ENCODE measurements at places on chromosomes 3 and 15.

- no peak for DNase-seq
These were observed 309.9 kb downstream of the CLSTN2 start for GRCh38 chr3:140244893-140245292.

GRCh38 chr15:38257676-38258075 is 5.0 kb downstream of the SPRED1 start:
- no peak for DNase-seq

GRCh38 chr15:77769700-77770099 is 137.0 kb upstream of the LINGO1 start:
- DNase-seq = no peak

DNA sequence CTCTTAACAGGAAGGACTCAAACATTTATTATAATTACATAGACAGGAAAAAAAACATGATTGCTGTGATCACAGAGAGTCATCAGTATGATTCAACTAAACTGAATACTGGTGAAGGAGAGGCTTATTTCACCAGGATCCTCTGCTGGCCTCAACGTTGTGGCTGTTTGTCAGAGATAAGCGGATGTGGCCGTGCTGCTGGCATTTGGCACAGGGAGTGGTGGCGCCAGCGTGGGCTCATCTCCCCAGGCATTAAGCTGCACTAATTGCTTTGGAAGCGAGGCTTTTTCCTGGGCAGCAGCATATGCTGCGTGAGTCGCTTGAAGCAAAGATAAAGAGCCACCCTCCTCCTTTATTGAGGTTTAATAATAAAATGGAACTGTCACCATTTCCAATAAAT is 306.7 kb downstream of the LRTM1 start:
- no peak for DNase-seq

DNA sequence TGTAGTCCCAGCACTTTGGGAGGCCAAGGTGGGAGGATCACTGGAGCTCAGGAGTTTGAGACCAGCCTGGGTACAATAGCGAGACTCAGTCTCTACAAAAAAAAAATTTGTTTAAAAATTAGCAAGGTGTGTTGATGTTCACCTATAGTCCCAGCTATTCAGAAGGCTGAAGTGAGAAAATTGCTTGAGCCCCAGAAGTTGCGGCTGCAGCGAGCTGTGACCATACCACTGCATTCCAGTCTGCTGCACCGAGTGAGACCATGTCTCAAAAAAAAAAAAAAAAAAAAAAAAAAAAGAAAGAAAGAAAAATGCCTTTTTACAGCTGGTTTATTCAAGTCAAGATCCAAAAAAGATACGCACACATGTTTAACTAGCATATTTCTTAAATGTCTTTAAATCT is 17.0 kb upstream of the MUC20 start:
- DNase-seq = no peak

DNA sequence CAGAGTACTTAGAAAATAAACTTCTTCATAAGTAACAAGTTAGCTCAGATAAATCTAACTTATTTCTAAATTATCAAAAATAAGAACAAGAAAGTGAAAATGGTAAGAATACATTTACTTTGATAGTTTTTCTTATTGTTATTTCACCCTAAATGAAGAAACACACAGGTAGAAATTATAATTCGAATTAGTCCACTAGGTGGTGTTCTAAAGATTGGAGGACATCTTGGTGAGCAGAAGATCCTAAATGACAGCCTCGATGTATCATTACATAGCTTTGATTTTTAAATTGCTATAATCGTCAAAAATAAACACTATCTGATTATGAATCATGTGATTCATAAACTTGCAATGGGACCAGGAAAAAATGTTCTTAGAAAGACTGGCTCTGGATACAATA is 280.8 kb upstream of the UBE2E2 start:
- DNase-seq = peak; percentile 18

DNA sequence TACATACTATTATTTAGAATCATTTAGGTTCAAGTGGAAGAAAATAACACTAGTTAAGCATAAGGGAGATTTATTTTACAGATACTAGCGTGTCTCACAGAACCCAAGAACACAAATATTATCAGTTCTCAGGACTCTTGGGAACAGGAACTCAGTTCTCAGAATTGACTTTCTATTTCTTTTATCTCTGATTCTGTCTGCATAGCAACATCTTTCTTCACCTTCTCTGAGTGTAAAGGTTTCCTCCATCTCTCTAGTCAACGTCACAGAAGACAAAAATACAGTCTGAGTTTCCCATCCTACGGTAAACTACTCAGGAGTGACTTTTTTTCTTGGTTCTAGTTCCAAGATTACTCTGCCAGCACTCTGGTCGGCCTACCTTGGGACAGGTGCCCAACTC is 220.0 kb downstream of the SV2B start:
- no peak for DNase-seq

- DNase-seq = no peak
These were observed 108.8 kb upstream of the LYSMD4 start for GRCh38 chr15:99842071-99842470.

DNA sequence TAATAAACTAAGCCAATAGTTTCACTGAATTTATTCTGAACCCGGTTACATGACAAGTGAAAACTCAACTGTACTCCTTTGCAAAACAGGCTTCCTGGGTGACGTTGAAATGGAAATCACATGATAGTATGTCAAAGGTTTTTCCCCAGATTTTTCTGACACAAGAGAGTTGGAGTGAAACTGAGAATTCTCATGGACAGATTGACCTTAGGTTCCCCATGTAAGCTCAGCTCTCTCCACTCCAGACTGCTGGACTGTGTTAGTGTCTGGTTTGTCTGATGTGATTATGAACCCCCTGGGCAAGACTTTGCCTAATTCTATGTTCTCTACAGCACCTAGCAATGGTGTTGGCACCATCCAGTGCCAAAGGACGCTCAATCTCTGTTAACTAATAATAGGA is 219.7 kb upstream of the COL8A1 start:
- DNase-seq = peak; percentile 18

DNA sequence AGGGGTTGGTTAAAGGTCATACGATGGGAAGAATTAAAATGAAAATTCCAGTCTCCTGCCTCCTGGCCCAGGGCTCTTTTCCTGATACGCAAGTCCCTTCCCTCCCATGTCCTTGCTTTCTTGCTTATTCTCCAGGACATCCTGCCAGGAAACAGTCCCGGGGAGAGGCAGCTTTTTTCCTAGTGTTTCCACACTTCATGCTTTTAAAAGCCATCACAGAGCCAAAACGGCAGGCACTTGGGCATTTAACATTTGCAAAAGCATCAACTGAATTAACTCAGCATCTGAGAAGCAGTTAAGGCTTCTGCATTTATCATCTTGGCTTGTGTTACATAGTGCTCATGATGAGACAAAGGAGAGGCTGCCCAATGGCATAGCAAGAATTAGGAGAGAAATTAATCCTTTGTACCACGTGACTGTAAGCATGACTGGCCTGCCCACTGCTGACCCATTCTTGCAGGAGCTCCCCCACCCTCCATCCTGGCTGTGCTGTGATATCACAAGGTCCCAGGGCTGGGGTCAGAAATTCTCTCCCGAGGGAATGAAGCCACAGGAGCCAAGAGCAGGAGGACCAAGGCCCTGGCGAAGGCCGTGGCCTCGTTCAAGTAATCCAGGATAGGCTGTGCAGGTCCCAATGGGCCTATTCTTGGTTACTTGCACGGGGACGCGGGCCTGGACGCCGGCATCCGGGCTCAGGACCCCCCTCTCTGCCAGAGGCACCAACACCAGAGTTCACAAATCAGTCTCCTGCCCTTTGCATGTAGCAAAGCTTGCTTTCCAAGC is 21.6 kb upstream of the VILL start:
- DNase-seq = no peak

DNA sequence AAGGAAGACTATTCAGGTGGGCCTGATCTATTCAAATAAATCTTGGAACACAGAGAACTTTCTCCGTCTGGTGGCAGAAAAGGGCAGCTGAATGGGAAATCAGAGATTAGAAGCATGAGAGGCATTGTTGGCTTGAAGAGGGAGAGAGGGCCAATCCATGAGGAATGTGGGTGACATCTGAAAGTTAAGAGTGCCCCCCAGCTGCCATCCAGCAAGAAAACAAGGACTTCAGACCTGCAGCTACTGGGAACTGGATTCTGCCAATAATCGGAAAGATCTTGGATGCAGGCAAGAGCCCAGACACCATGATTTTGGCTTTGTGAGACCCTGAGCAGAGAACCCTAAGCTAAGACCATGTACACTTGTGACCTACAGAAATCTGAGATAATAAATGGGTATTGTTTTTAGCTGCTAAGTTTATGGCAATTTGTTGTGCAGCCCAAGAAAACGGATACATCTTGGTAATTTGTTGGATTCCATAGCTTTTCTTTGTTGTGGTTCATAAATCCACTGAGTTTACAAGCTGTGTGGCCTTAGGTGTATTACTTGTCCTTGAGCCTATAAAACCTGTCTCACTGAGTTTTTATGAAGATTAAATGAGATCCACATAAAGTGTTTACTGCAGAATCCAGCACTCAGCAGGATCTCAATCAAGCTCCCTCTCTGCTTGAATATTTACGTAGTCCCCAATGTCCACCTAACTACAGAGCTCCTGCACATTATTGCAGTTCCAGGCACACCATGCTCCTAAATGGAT is 82.1 kb upstream of the PRTG start:
- DNase-seq = no peak

- no peak for DNase-seq
These were observed 9.2 kb downstream of the GATA2 start for GRCh38 chr3:128483657-128484403.

DNA sequence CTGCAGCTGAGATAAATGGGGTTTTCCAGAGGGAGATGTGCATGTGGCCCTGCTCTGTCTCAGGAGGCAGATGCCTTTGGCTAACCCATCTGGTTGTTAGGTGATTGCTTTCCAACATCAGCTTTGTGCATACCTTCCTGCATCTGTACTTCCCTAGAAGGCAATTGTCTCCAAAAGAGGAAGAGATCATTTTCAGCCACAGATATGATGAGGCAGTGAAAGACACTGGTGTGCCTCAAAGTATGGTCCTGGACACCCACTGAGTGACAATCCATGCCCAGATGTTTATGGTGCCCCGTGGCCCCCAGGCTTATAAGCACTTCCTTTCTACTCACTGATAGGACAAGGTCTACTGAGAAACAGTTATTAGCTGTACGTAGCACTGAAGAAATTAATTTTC is 117.5 kb upstream of the NR2F2 start:
- no peak for DNase-seq

DNA sequence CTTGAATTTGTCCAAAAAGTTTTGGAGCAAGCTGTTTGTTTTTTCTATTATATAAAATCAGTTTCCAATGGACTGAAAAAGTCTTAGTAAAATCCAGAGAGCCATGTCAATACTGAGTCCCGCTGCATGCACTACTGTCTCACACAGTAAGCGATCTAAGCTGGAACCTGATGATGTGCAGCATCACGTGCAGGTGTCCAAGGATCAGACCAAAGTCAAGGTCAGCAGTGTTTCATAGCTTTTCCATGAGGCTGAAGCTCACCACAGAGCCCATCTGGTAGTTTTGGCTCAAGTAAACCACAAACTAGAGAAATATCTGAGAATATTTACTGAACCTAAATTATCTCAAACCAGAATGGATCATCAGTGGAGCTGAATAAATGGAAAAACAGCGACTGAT is 784.0 kb upstream of the SEMA6D start:
- DNase-seq = no peak

DNA sequence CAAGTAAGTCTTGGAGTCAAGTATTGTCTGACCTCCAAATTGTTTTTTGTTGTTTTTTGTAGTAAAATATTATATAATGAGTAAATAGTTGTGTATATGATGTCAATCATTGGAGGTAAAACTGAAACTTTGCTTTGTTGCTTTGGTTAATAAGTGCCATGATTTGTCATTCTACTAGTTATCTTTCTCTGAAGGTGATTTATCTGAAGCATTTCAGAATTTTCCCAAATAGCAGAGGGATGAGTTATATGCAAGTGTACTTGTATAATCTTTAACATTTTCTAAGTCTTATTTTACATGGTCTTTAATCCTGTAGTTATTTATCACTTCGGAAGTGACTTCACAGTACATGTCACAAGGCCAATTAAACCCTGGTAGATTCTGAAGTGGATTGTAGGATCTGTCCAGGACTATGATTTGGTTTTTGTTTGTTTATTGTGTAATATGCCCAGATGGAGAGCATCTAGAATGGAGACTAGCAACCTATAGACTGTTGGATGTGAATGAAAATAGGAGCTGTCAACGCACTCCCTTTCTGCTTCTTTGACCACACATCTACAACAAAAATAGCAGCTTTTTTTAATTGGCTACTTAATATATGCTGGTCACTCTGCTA is 93.1 kb upstream of the SAMMSON start:
- DNase-seq = no peak

- no peak for DNase-seq
These were observed 465.9 kb upstream of the DPPA4 start for GRCh38 chr3:109803274-109803673.

DNA sequence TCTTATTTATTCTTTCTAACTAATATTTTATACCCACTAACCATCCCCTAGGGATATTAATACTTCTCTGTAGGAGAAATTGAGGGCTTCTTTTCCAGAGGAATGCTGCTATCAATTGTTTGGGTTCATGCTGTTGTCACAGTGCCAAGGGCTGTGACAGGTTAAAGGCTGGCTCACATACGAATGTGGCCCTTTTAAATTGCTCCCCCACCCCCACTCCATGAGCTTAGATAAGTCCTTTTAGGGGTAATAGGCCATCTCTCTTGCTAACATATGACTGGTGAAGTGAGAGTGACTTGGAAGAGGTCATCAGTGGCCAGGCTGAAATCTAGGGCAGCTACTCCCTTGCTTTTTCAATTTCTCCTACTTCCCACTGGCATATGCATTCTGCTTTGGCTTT is 121.9 kb upstream of the DPH6 start:
- no peak for DNase-seq

GRCh38 chr3:30370681-30371271 is 235.6 kb upstream of the TGFBR2 start:
- no peak for DNase-seq

DNA sequence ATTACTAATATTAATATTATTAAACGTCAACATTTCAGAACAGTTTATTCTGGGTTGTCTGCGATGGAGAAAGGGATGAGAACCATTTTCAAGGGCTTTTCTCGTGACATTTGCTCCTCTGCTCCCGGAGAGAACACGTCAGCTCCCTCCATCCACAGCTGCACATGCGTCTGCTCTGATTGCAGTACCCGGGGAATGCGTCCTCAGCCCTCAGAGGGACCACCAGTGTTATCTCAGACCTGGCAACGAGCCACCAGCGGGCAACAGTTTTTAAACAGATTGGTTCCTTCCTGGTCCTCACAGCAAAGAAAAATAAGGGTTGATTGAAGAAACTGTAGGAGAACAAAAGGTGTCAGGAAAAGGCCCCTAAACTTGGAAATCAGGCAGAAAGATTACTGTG is 202.2 kb upstream of the ADAMTS9 start:
- no peak for DNase-seq

- DNase-seq = no peak
These were observed 1.2 kb downstream of the SIDT1 start for GRCh38 chr3:113533534-113533892.

- DNase-seq = no peak
These were observed 43.6 kb upstream of the CNOT10 start for GRCh38 chr3:32641356-32641755.

GRCh38 chr15:40926659-40927494 is 2.3 kb upstream of the DLL4 start:
- no peak for DNase-seq

GRCh38 chr15:74170071-74170844 is 3.3 kb upstream of the ISLR start:
- no peak for DNase-seq

- DNase-seq = no peak
These were observed 255.4 kb upstream of the UBE2E1 start for GRCh38 chr3:23550402-23550801.
